Fibroblast of skin of left quadriceps (primary cell): ENCODE measurements at places on chromosomes 16 and 17.
A peak's percentile ranks its signal among the peaks of the same experiment; 100 is the strongest.

DNA sequence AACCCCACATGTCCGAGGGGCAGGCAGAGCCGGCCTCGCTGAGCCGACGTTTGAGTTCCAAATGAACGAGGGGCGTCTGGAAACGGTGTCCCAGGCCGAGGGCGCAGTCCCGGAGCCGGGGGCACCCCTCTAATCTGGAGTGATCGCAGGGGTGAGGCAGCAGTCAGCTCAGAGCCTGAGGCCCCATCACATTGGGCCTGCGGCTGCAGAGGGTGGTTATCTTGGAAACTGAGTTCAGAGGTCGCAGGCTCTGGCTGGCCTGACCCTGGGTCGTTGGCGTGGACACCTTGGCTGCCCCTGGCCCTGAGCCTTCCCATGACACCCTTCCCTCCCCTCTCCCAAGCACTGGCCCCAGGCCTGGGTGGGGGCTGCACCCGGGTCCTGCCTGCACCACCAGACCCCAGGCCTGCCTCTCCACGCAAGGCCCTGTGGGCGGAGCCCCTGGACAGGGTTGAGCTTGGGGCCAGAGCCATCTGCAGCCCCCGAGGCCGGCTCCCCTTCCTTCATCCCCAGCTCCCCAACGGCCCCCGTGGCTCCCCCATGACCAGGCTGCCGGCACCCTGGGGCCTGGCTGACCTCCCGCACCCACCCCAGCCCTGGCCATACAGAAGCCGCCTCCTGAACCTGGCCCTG lies 45.6 kb downstream of the ZFPM1 start:
- no peak for DNase-seq

DNA sequence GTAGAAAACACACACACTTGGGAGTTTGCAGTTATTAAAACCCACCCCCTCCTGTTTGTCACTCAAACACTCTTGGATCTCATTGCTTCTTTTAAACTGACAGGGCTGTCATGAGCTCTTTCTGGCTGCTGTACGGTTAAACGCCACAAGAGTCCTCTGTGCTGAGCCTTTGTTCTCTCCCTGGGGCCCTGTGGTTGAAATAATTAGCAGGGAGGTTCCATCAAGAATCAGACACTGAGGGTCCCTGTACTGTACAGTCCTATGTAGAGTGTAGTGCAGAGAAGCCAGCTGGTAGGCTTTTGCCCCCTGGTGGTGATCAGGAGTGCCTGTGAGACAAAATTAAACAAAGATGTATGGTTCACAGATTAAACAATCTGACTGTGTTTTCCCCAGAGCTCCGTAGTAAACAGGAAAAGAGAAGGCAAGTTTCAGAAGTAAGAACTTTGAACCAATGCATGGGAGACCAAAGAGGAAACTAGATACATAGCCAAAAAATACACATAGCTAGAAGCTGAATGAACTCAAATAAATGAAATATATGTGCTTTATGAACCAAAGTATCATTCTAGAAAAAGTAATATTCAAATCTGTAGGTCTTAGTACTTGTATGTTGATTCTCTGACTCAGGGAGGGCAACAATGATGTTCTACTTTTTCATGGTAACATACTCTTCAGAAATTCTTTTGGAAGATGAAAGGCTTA lies 1.4 kb upstream of the SSH2 start:
- peak; percentile 69 for DNase-seq

DNA sequence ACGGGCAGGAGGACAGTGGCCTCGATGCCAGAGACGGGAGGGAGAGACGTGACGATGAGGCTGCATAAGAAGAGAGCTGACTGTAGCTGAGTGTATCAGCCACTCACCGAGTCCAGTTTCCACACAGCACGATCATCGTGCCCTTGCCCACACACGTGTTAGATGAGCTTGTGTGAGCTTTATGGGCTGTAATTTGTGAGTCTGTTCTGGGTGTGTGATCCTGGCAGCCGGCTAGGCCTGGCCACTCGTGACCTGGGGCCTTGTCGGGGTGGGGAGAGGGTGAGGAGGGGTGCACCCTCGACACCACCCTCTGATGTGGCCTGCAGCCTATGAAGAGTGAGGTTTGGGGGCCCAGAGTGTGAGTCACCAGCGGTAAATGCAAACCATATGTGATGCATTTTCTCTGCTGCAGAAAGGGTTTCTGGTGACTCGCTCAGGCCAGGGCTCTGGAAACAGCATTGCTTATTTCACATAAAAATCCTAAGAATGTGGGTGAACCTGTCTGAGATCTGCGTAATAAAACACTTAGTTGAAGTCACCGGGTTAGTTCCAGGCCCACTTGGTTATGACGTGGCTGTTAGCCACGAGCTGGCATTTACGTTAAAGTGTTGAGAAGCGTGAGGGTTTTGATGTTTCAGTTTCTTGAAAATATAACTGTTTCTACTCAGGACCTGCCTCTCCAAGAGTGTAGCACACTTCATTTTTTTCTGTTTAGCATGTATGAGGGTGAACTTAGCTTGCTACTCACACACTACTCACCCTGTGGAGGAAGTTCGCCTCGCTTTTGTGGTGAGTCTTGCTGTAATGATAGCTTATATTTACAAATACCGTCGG lies 4.2 kb downstream of the METRNL start:
- DNase-seq, result peak; percentile 91

GRCh38 chr17:55341432-55341831 lies 76.7 kb downstream of the HLF start:
- peak; percentile 42 for DNase-seq

- DNase-seq, result no peak
Measured at GRCh38 chr17:1100382-1100781, 79.4 kb downstream of the ABR start.

DNA sequence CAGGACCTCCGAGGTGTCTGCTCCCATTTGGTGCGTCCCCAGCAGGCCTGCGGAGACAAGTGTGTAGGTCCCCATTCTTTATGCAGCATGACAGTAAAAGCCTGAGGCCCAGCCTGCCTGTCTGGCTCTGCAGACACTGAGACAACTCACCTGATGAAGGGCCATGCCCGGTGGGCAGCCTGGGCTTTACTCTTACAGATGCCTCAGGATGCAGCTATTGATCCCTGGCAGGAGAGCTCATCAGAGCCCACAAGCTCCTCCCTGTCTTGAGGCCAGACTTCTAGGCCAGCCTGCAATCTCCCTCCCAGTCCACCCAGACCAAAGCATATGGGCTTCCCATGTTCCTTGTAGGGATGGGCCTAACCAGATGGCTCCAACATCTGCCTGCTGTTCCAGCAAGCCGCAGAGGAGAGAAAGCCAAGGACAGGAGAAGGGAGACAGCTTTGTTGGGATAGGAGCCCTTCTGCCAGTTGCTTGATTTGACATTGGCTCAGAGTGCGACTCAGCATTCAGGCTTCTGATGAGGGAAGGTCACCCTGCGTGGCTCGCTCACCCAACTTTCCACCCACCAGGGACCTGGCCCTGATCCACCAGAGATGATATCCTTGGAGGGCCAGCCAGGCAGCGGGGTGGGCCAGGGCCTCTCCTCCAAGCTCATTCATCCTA lies 87.5 kb downstream of the SOCS1 start:
- no peak for DNase-seq

DNA sequence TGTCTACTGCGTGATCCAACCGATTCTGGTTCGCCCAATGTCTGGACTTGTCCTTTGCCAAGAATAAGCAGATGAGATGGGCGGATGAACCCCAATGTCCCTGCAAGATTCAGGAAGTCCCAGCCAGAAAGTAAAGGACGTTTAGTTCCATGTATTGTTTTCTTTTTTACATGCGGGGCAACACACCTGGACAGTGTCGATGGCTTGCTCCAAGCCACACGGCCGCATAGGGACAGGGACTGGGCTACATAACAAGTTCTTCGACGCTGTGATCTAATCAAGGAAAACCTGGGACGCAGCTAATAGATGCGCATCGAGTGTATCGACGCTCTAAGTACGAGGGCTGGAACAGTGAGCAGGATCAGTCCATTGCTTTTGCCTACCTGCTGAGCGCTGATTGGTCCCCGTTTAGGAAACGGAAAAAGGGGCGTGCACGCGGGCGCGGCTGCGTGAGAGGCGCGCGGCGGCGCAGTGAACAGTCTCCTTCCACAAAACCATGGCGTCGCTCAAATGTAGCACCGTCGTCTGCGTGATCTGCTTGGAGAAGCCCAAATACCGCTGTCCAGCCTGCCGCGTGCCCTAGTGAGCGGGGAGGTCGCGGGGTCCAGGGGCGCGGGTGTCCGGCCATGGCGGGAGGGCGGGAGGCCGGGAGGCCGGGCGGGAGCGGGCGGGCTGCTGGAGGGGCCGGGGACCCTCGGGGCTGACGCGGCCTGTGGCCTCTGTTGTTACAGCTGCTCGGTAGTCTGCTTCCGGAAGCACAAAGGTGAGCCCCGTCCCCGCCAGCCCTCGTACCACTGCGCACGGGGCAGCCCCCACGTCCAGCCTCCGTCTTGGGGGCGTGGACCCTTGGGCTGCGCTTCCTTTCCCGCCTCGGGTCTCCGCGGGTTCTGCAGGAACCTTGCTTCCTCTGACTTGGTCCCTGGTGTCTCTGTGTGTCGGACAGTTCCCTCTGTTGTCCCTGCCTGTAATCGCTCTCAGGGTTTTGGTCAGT lies at the start of gene ZNHIT3:
Gene ZNHIT3, plus strand, starts transcription at position 478 of the 991 bp plus-strand sequence. Its CDS starts 19 bp downstream, at position 497.
- peak; percentile 82 for DNase-seq

GRCh38 chr16:81758376-81758775 lies 20.7 kb upstream of the PLCG2 start:
- no peak for DNase-seq

- no peak for DNase-seq
Measured at GRCh38 chr17:17635126-17635525, 43.6 kb upstream of the PEMT start.

DNA sequence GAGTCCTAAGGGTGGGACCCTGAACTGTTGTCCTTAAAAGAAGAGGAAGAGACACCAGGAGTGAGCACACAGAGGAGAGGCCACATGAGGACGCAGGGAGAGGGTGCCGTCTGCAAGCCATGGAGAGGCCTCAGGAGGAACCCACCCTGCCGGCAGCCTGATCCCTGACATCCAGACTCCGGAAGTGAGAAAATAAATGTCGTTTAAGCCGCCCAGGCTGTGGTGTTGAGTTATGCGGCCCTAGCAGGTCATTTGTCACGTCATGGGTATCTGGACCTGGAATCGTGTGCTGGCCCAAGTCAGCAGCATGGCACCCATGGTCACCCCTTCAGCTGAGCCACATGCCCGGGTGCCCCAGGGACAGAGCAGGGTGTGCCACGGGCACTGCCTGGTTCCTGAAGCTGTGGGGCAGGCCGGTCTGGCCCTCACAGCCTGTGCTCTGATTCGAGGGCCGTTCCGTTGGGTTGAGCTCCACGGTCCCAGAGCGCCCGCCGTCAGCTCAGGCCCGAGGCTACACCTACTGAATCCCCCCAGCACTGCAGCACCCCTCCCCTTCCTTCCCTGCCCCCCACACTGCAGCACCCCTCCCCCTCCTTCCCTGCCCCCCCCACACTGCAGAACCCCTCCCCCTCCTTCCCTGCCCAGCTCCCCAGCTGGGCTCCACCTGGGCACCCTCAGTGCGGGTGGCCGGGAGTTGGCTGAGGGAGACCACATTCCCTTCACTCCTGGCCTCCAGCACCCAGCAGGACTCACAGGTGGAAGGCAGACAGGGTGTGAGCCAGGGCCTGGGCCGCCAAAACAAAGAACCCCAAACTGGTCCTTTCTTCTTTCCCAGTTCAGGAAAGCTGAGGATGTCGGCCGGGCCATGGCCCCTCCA lies 2.7 kb upstream of the CCDC57 start:
- no peak for DNase-seq

GRCh38 chr17:65013613-65014391 lies 42.7 kb downstream of the GNA13 start:
- DNase-seq, result peak; percentile 49

- peak; percentile 10 for DNase-seq
Measured at GRCh38 chr17:31869797-31870568, 10.9 kb upstream of the COPRS start.

GRCh38 chr16:67652578-67653127 lies 7.4 kb downstream of the ACD start:
- no peak for DNase-seq

DNA sequence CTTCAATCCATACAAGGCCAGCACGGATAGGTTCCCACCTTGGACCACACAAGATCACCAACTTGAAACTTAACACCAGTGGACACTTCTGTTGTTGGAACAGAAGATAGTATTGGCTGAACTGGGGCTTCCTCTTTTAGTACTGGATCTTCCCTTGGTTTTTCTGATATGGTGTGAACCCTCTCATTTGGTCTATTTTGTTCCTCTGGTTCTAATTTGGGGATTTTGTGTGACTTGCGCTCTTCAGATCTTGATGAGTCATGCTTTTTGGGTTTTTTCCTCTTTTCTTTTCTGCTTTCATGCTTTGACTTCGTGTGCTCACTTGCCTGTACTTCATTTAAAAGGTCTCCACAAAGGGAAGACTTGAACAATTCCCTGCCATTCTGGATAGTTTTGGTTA lies 39.0 kb downstream of the SOST start:
- DNase-seq, result no peak

DNA sequence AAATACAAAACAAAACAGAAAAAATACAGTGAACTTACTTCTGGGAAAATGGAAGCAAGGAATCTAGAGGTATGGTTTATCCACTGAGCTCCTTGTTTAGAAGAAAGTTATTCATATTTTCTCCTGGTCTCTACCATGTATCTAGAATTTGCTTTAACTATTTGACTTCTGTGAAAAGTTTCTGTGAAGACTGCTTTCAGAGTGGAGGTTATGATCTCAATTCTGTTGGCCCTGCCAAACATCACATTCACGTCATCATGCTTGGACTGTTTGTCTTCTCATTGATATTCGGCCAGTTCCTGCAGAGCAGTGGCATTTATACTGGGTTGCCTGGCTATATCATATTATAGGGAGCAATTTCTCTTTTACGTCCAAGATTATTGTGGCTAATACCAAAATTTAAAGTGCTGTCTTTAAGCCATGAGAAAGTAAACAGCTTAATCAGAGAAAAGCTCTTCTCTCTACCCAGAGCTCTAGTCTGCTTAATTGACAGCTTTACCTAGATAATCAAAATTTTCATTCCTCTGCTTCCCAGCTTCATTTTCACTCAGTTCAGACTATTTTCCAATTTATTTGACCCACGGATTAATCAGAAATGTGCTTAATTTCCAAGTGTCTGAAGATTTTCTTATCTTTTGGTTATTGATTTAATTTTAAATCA lies at the start of gene ABCA8:
Gene ABCA8, minus strand, starts transcription at position 212 of the 661 bp plus-strand sequence. CDS start 13,358 bp downstream, outside the sequence.
- no peak for DNase-seq

- DNase-seq, result no peak
Measured at GRCh38 chr17:82648742-82649331, 593 bp upstream of the WDR45B start.

GRCh38 chr17:2051933-2052559 lies 2.9 kb upstream of the HIC1 start:
- DNase-seq, result no peak

DNA sequence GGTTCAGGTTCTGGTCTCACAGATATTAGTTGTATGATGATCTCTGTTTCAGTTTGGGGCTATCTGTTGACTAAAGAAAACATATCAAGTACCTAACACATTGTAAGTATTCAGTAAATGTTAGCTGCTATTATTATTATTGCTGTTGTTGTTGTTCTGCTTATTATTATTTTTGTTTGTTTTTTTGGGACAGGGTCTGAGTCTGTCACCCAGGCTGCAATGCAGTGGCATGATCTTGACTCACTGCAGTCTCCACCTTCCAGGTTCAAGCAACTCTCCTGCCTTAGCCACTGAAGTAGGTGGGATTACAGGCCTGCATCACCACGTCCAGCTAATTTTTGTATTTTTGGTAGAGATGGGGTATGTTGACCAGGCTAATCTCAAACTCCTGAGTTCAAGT lies 44.5 kb downstream of the ARHGAP17 start:
- DNase-seq, result no peak
